ENCODE measurements at places on chromosomes 16 and 17.
A peak's percentile ranks its signal among the peaks of the same experiment; 100 is the strongest.

GRCh38 chr16:6602405-6602804 is 730.2 kb upstream of the RBFOX1 start:
- DNase-seq, result no peak

DNA sequence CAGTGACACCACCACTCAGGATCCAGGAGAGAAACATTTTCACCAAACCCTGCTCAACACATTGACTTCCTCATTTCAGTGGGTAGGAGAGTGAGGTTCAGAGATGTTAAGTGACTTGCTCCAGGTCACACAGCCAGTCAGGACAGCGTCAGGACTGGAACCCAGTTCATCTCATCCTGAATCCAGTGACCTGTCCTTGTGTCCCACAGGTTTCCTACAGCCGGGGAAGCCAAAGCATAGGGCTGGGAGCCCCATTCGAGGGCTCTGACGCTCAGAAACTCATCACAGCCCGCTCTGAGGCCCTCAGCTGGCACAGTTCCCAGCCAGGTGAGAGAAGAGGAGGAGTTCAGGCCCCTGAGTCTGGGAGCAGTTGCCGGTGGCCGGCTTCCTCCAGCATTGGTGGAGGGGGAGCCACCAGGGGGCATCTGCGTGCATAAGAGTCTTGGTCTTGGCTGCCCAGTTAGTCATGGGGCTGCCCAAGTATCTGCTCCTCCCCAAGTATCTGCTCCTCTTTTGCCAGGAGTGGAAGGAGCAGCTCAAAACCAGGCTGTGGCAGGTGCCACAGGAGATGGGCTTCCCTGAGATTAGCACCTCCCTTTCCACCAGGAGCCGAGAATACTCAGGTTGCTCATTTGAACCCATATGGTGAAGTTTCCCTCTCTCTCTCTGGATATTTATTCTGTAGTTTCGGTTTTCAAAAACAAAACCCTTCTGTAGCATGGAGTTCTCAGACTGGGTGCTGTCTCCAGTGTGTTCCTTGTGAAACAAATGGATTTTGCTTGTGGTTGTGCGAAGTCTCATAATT is 56.0 kb downstream of the TNFRSF13B start:
- DNase-seq, result no peak

- no peak for DNase-seq
Observed at GRCh38 chr17:34071886-34072420, 183.1 kb upstream of the CCL2 start.

- DNase-seq, result no peak
Observed at GRCh38 chr16:84407588-84408313, 39.4 kb downstream of the ATP2C2 start.

DNA sequence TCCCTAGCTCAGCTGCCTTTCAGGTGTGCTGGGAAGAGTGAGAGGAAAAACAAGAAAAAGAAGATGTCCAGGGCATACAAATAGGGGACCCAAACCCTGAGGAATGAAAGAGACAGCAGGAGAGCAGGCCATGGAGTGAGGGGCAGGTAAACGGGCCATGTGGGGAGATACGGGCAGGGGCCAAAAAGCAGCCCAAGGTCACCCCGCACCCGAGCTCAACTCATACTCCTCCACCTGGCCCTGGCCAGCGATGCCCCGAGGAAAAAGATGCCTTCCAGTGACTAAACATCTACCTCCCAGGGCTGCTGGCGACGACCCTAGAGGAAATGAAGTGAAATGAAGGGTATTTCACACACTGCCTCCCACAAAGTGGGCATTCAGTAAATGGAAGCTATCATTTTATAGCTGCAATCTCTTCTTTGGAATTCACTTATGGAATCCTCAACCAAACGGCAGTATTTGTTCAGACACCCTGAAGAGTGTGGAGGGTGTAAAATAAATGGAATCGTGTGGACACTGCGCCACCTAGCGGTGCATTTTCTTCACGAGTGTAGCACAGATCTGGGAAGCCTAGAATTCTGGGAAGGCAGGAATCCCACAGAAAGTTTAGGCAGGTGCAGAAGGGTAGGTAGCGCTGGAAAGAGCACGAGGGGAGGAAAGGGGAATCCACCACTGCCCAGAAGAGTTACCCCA is 14.9 kb downstream of the ELAC2 start:
- DNase-seq, result peak; percentile 86

GRCh38 chr17:82444941-82445521 is 5.5 kb downstream of the CYBC1 start:
- no peak for DNase-seq
